ENCODE measurements at places on chromosomes 5 and 9. TPM values are rescaled to one million over a fixed set of nuclear protein-coding genes. Genes with fewer than 3 reads are reported as not detected.
A peak's percentile ranks its signal among the peaks of the same experiment; 100 is the strongest.

The CDX1 gene
- total RNA-seq = not detected

The HOMER1 gene
- 19.6 TPM for total RNA-seq

DNA sequence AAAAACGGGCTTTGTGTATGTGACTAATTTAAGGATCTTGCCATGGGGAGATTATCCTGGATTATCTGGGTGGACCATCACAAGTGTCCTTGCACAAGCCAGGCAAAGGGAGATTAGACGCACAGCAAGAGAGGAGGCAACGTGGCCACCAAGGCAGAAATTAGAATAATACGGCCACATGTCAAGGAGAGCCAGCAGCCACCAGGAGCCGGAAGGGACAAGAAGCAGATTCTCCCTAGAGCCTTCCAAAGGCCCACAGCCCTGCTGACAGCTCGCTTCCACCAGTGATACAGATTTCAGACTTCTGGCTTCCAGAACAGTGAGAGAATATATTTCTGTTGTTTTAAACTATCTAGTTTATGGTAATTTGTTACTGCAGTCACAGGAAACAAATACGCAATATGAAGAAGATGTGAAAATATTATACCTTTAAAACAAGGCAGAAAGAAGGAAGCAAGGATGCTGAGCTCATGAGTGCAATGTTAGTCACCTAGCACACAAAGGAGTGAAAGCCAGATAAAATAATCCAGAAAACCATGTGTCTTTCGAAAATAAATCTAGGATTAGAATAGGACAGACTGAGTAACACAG is 28.7 kb upstream of the F2RL1 start:
- DNase-seq = peak; percentile 80

- DNase-seq = no peak
These were observed 8.4 kb downstream of the HDAC3 start for GRCh38 chr5:141628175-141628788.

DNA sequence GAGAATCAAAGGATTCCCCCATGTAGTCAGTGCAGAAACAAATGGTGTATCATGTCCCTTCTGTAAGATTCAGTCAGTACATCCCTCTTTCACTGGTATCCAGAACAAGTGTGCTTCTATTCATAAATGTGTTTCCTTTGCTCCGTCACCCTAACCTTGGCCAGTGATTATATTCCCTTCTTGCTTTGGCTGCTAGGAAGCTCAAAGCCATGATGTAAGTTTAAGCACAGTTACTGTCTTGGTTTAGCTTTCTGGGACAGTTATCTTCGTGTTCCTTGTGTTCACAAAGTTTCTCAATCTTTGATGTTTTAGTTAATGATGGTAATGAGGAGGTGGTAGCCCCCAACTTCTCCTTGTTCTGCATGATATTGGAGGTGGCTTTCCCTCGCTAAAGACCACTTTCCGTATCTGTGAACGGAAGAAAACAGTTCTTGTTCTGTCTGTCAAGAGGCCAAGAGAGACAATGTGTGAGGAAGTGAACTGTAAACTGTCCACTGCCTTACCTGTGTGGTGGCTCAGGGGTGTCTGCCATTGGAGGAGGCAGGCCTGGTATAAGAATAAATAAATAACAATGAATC is 2.2 kb upstream of the AMBP start:
- no peak for DNase-seq

DNA sequence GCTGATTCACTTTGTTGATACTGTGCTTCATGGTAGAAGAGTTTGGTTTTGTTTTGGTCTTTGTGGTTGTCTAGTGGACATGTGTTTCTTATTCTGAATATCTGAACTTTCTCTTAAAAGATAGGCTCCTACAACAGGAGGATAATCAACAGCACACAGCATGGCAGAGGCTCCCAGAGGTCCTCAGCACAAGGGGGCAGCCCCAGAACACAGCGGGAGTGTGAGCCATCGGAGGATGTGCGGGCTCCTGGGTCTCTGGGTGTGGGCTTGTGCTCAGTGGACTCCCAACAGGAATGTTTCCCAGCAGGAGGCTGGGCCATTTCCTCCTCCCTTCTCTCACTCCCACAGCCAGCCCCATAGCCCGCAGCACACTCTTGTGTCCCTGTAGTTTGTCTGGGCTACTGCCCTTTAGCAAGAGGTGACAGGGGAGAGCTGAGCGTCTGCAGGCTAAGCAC is 164.3 kb upstream of the OTULINL start:
- no peak for DNase-seq

All from Panc1 (cell line).